RPMI7951 (cell line): ENCODE measurements at places on chromosomes 13 and 19. TPM values are rescaled to one million over a fixed set of nuclear protein-coding genes. Genes with fewer than 3 reads are reported as not detected.

GRCh38 chr19:6250024-6250615 lies 29.7 kb downstream of the MLLT1 start:
- DNase-seq = peak; percentile 60

DNA sequence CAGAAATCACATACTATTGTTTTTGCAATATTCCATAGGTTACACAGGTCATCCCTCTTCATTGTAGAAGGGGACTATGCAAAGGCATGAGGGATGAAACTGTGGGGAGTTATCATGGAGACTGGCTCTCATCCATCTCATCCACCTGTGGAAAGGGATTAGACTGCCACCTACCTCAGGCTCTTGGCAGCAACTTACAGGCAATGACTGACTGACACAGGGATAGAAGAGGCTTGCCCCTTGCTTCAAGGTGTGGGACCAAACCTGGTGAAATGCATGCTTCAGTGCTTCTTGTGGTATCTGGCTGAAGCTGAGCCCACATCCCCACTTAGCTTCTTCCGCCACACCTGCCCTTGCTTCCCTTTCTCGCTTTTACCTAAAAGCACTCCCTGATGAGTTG lies 341.3 kb downstream of the GPC5 start:
- no peak for DNase-seq

- DNase-seq = no peak
Observed at GRCh38 chr19:6587998-6588507, 2.9 kb downstream of the CD70 start.

Gene KLC3
- total RNA-seq = 0.36 and 1.2 TPM in 2 replicates

Gene CNFN
- total RNA-seq = 1.1 TPM in 1 of 2 replicates, not detected in the other

DNA sequence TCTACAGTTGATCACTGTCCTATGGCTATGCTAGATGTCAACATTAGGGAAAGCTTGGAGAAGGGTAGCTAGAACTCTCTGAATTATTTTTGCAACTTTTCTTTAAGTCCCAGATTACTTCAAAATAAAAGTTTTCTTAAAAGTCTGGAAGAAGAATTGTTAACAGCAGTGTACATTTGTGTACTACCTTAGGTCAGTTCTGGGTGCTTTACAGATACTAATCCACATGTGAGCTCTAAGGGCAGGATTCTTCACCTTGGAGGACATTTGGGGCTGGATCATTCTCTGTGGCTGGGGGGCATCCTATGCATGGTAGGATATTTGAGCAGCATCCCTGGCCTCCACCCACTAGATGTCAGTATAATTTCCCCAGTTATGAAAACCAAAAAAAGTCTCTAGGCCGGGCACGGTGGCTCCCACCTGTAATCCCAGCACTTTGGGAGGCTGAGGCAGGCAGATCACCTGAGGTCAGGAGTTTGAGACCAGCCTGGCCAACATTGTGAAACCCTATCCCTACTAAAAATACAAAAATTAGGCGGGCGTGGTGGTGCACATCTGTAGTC lies 2.8 kb downstream of the BRME1 start:
- peak; percentile 33 for DNase-seq

DNA sequence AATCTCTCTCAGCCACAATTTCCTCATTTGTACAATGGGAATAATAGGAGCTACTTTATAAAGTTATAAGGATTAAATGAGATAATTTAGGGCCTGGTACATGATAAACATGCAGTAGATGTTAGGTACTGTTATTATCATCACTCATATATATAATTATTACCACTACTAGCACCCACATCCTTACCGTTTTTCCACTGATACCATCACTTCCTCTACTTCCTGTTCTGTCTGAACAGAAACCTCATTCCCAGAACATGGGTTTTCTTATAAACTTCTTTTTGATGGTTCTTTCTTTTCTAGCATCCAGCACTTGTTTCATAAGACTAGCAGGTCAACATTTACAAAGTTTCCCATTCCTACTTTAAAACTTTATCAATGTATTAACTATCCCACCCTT lies 6.3 kb downstream of the CDADC1 start:
- DNase-seq = no peak

GRCh38 chr19:4284176-4284958 lies 5.3 kb downstream of the SHD start:
- no peak for DNase-seq

Gene CEACAM6
- total RNA-seq = not detected in 2 replicates

- no peak for DNase-seq
Observed at GRCh38 chr13:114211446-114212157, 23.1 kb upstream of the CDC16 start.

Gene CDKN2D
- total RNA-seq = 32.9 and 58.4 TPM in 2 replicates

GRCh38 chr13:112964971-112965492 lies 4.0 kb upstream of the MCF2L start:
- DNase-seq = no peak

- DNase-seq = peak; percentile 81
Observed at GRCh38 chr19:31519256-31519655, 170.0 kb upstream of the TSHZ3 start.

Gene HTR2A
- total RNA-seq = under 0.01 TPM in 1 of 2 replicates, not detected in the other

- DNase-seq = peak; percentile 75
Observed at GRCh38 chr19:2469102-2469914, 6.6 kb upstream of the GADD45B start.

DNA sequence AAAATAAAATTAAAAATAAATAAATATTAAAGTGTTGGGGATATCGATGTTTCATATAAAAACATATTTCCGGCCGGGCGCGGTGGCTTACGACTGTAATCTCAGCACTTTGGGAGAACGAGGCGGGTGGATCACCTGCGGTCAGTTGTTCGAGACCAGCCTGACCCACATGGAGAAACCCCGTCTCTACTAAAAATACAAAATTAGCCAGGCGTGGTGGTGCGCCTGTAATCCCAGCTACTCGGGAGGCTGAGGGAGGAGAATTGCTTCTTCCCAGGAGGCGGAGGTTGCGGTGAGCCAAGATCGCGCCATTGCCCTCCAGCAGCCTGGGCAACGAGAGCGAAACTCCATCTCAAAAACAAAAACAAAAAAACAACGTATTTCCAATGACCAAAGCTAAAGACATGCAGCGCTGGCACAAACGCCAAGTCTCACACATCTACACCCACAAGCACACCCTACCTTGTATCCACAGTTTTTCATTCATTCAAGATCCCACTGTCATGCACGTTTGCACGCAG lies 907 bp downstream of the ZNF569 start:
- DNase-seq = no peak

GRCh38 chr13:36029166-36029565 lies 102.0 kb downstream of the DCLK1 start:
- DNase-seq = peak; percentile 68

- no peak for DNase-seq
Observed at GRCh38 chr19:7267792-7268704, 26.2 kb downstream of the INSR start.

DNA sequence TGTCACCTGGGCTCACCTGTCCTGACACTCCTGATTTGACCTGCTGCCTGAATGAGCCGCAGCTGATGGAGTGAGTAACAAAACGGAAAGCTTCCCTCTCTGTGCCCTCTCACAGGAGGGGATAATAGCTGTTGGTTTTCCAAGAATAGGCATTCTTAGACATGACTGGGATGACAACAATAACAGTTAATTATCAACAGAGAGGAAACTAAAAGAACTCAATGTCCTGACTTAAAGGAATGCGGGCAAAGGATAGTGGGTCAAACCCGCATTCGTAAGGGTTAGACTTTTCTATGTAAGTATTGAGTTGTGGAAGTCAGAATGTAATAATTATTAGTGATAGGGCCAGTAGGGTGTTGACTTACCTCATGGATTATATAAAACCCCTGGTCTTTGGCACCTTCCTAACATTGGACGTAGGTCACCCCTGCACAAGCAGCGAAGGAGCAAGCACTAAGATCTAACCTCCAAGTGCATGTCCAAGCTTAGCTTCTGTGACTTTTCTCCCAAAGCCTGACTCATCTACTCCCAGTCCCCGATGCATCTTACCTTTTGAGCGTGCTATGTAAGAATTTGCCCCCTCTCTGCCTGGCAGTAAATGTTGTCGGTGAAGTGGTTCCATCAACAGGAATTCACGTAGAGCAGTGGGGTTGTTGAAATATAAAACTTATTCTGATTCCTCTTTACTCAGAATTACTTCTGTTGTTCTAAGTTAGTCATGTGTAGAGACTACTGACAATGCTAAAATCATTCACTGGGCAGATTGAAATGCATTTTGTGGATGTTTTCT lies 442.3 kb downstream of the FGF9 start:
- no peak for DNase-seq

- DNase-seq = no peak
Observed at GRCh38 chr13:77422724-77423123, 95.8 kb upstream of the MYCBP2 start.

DNA sequence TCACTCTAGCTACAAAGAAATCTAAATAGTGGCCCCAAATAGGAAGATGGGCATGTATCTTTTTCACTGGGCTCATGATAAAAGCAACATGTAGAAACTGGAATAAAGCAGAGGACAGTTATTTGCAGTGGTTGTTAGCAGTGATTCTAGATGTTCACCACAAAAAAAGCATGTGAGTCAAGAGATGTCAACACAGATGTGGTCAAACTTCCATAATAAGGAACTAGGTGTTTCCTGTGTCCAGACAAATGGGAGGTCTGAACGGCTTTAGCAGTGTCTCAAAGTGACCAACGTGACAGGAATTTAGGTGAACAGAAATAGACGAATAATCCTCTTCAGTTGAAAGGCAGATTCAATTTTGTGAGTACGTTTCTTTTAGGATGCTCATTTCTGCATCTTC lies 162.7 kb downstream of the TBC1D4 start:
- DNase-seq = peak; percentile 52

DNA sequence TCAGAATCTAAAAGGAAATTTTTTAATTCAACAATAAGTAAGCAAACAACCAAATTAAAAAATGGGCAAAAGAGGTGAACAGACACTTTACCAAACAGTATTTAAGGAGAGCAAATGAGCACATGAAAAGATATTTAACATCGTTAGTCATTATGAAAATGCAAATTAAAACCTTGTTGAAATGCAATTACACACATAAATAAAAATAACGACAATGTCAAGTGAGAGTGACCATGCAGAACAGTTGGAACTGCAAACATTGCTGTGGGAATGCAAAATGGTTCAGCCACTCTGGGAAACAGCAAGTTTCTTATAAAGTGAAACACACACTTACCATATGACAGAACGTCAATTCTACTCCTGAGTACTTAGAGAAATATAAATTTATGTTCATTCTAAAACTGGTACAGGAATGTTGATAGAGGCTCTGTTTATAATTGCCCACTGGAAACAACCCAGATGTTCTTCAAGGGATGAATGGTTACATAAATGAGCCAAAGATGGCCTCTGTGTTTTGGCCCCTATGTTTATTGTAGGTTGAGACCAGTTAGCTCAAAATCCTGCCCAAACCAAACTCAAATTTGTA lies 678.1 kb downstream of the UQCRFS1 start:
- DNase-seq = no peak

GRCh38 chr13:75787249-75787928 lies 151.3 kb downstream of the LMO7 start:
- DNase-seq = peak; percentile 60

DNA sequence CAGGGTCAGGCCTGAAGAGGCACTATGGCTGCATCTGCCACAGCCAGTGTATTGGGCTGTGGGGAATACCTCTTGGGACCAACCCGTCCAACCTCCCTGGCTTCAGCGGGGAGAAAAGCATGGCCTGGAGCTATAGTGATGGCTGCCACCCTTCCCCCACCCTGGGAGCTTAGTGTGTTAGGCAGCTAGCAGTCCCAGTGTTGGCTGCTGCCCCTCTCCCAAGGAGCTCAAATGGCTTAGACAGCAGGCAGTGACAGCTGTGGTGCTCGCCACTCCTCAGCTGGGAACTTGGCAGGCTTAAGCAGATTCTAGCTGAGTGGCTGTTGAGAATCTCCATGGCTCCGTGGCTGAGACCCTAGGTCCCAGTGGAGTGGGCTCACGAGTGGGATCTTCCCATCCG lies 19.7 kb downstream of the ACOD1 start:
- no peak for DNase-seq

GRCh38 chr13:73997964-73998363 lies 136.2 kb downstream of the KLF12 start:
- no peak for DNase-seq

DNA sequence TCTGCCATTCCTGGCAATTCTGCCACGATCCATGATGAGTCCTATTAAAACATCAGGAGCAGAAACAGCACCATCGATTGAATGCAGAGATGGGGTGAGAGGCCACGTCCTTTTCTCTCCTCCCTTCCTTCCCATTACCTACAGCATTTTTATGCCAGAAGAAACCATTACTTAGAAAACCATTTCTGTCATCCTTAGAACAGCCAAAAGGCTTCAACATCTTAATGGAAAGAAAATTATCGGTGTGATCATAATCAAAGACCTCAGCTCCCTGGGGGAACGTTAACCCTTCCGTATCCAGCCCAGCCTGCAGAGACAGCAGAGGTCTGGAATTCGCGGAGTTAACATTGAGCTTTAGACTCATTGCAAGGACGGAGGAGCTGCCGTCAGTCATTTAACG lies 56.0 kb upstream of the SIAH3 start:
- no peak for DNase-seq

Gene PRR20E
- total RNA-seq = not detected in 2 replicates

Gene CEACAM3
- not detected in 2 replicates for total RNA-seq

DNA sequence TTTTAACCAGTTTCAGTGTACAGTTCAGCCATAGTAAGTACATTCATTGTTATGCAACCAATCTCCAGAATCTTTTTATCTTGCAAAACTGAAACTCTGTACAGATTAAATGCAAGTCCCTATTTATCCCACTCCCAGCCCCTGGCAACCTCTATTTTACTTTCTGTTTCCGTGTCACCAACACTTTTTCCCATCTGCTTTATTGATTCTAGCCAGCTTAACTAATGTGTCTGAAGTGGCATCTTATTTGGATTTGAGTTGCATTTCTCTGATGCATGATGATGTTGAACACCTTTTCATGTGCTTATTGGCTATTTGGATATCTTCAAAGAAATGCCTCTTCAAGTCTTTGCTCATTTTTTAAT lies 18.9 kb downstream of the SPATA13 start:
- DNase-seq = peak; percentile 28

GRCh38 chr13:48641404-48641803 lies 12.3 kb upstream of the CYSLTR2 start:
- DNase-seq = no peak

- no peak for DNase-seq
Observed at GRCh38 chr19:19677579-19677978, 8.9 kb downstream of the ZNF101 start.

Gene CYP4F2
- total RNA-seq = not detected in 2 replicates

GRCh38 chr13:96539791-96540190 lies 449.9 kb downstream of the HS6ST3 start:
- no peak for DNase-seq

GRCh38 chr13:76944456-76944855 lies 3.9 kb upstream of the ACOD1 start:
- DNase-seq = peak; percentile 54

GRCh38 chr19:28949535-28949934 lies 263.4 kb downstream of the UQCRFS1 start:
- no peak for DNase-seq

DNA sequence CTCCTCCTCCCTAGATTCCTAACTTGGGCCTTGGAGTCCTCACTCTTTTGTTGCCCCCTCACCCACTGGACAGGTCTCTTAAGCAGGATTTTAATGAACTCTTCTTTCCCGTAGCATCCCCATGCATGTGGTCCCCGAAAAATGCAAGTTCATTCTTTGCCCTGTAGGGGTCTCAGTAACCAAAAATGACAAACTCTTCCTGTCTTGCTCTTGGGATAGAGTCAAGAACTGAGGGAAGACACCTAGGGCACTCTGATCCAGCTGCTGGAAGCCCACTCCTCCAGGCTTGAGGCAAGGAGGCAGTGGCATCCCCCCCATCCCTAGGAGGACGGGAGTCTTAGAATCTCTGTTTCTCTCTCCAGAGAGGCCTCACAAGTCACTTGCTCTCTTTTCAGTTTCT lies 987.0 kb downstream of the DIAPH3 start:
- DNase-seq = peak; percentile 4
